Right ventricle myocardium inferior (tissue), 1 donor: ENCODE measurements at places on chromosomes 2 and 18.

DNA sequence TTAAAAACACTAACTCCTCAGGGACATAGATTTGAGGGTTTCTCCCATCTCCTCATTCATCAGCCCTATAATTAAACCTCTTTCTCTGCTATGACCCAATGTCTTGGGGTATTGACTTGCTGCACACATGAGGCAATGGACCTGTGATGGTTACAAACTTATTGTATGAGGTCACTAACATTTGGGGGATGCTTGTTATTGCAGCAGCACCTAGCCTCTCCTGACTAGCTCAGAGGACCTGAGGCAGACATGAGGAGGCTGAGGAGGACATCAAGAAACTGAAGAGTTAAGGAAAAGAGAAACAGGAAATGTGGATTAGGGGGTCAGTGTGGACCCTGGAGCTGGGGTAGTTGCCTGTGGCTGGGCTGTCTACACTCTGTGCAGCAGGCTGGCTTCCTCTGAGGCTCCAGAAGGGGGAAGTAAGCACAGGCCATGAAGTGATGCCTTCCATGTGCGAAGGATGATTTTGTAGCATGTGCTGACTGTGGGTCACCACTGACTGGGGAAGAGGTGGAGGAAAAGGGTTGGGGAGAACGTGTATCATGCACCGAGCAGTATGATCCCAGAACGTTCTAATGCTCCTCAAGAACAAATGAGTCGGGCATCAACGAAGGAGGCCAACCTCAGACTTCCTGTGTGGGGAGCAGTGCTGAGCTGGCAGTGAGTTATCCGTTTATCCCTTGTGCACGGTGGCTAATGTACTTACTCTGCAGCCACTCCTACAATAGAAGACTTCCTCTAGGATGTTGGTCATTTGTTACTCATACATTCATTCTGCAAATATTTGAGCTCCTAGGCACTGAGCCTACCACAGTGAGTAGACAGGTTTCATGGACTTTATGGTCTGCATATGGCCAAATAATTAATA lies 42.1 kb upstream of the RFX8 start:
- DNase-seq = no peak

- DNase-seq = no peak
Measured at GRCh38 chr2:44016282-44016681, 20.5 kb upstream of the LRPPRC start.

DNA sequence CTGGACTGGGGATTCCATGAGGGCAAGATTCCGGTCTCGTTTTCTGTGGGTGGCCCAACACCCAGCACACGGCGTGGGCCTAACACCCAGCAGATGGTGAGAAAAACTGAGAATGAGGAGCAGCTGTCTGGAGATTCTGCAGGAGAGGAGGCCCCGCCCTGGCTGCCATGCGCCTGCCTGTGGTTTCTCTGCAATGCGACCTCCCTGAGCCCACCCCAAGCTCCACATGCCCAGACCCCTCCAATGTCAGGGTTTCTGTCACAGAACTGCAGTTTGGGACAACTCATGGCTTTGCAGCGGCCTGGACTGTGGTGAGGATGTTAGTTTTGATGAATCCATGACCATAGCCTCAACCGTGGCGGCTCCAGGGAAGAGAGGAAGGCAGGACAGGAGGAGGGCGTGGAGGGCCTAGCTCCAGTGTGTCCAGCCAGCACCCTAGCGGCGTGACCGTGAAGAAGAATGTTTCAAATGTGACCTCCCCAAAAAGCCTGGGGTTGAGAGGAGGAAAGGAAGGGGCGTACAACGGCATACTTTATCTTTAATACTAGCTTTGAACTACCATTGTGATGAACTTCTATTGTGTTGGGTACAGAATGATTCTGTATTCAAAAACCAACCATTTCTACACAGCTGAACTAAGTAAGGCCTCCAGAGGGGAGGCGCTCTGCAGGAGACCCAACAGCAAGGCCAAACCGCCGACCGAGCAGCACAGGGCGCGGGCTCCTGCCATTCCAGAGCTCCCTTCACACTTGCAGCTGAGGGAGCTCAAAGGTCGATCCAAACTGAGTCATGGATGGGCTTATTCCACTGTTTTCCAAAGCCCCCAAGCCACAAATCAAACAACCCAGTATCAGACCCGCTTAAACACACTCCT lies 3.4 kb downstream of the PXDN start:
- DNase-seq = no peak

GRCh38 chr2:121196132-121196848 lies 88.7 kb downstream of the TFCP2L1 start:
- no peak for DNase-seq
